Cardiac septum (tissue), 1 donor: ENCODE measurements at places on chromosomes 2 and 18. TPM values are rescaled to one million over a fixed set of nuclear protein-coding genes. Genes with fewer than 3 reads are reported as not detected.

NAT8 gene
- total RNA-seq = not detected

DNA sequence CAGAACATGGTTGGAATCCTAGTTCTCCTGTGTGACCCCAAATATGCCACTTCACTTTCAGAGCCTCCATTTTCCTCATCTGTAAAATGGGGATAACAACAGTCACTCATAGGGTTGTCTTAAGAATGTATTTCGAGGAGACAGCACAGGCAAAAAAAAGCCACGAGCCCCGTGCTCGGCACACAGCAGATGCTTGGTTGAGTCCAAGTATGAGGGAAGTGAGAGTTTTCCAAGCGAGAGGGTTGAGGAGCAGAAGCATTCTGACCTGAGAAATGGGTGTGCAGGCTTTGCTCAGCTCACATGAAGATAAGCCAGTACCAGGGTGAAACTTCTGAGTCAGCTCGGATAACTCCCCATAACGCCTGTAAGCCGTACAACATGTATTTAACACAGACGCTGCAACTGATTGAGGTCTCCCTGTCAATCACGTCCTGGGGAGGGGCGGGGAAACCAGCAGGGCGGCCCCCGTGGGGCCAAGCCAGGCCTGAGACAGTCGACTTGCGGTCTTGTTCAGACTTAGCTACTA lies 23.0 kb upstream of the ODC1 start:
- DNase-seq = peak; percentile 63

- peak; percentile 56 for DNase-seq
Measured at GRCh38 chr2:120391911-120392665, 46.2 kb downstream of the INHBB start.

DNA sequence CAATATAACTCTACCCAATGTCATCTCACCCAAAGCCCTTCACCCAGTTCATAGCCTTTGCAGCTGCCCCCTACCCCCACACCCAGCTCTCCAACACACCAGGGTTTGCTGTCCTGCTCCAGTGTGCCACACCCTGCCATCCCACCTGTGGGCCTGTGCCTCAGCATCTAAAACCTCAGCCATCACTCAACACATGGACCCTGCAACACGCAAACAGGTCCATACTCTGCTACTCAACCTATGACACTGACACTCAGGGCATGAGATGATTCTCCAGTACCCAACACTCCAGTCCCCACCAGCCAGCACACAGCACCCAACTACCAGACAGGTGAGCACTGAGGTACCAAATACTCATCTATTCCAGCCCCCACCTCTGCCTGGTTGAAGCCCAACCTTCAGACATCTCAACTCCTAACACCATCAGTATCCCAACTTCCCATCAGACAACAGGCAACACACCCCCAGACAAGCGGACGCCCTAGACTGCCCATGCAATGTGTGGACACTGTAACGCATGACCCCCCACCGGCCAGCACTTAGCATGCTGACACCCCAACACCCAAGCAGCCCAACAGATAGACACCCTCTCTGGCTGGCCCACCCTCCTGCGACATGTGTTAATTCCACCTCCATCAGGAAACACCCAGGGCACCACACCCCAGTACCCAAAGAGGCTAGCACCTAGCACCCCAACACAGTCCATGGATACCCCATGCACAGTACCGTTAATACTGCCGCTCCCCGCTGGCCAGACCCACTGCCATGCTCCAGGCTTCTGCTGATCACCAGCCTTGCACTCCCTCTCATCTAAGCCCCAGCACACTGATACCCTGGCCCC lies 25.0 kb downstream of the ZAP70 start:
- DNase-seq = peak; percentile 56

- DNase-seq = no peak
Measured at GRCh38 chr18:65435534-65435933, 315.3 kb upstream of the CDH7 start.

ST6GAL2 gene
- 0.38 TPM for total RNA-seq

- no peak for DNase-seq
Measured at GRCh38 chr2:30237239-30237965, 6.1 kb downstream of the LBH start.

- no peak for DNase-seq
Measured at GRCh38 chr18:14925281-14925709, 177.3 kb downstream of the ANKRD30B start.

DYNAP gene
- total RNA-seq = not detected

VAMP5 gene
- 27.9 TPM for total RNA-seq

MOCOS gene
- total RNA-seq = 0.38 TPM

DNA sequence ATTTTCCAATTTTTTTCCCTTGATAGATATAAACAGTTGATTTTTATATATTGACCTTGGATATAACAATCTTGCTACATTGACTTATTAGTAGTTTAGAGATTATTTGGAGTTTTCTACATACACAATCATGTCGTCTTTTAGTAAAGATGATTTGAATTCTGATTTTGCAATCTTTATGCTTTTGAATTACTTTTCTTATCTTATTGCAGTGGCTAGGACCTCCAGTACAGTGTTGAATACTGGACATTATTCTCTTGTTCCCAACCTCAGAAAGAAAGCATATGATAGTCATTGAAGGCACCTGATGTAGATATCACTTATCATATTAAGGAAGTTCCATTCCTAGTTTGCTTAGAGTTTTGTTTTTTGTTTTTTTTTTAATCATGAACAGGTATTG lies 90.2 kb downstream of the RAB3GAP1 start:
- no peak for DNase-seq
